CD8-positive, alpha-beta memory T cell (primary cell): ENCODE measurements at places on chromosomes 12 and 14. TPM values are rescaled to one million over a fixed set of nuclear protein-coding genes. Genes with fewer than 3 reads are reported as not detected.

Gene HOXC11
- total RNA-seq = not detected

Gene DIO2
- total RNA-seq = not detected

Gene TGFB3
- total RNA-seq = 2.8 TPM

Gene GZMB
- total RNA-seq = 2,724 TPM

Gene CAPZA3
- not detected for total RNA-seq

Gene MSI1
- 0.22 TPM for total RNA-seq

Gene TSPAN9
- 0.79 TPM for total RNA-seq

Gene SLC25A47
- total RNA-seq = not detected

Gene ADAM21
- 0.09 TPM for total RNA-seq

Gene RERG
- not detected for total RNA-seq

Gene TMEM263
- total RNA-seq = 22.7 TPM

Gene KRT8
- total RNA-seq = 0.46 TPM

Gene SART3
- total RNA-seq = 82.7 TPM

Gene FSCB
- total RNA-seq = not detected

DNA sequence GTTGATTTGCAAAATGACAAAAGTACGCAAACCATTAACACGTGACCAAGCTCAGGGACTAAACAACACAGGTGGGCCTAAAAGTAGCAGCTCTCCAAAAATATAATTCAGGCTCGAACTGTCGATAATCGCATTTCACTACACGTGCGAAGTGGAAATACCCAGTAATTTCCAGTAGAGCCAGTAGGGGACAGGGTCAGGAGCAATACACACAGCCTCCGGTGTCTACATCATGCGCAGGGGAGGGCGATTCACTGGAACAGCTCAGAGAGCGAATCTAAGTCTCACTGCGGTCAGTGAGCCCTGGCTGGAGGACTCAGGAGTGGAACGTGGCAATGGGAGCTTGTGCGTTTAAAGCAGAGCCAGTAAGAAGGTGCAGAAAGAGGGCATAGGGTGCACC, 40.4 kb downstream of the SETD3 start:
- no peak for DNase-seq

DNA sequence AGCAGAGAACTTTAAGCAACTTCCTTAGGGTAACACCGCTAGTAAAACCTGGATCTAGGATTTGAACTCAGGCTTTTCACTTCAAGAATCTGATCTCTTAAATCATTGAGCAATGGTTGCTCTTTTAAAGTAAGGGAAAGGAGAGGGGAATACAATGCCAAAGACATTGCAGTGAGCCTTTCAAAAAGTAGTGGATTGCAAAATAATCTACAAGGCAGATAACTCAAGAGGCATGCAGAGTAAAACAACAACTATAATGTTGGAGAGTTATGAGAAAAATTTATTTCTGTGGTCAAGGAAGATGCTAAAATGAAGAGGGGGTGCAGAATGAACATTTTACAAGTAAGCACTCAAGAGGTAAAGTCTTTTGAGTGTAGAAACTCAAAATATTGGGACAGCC, 432.6 kb downstream of the C12orf50 start:
- no peak for DNase-seq

DNA sequence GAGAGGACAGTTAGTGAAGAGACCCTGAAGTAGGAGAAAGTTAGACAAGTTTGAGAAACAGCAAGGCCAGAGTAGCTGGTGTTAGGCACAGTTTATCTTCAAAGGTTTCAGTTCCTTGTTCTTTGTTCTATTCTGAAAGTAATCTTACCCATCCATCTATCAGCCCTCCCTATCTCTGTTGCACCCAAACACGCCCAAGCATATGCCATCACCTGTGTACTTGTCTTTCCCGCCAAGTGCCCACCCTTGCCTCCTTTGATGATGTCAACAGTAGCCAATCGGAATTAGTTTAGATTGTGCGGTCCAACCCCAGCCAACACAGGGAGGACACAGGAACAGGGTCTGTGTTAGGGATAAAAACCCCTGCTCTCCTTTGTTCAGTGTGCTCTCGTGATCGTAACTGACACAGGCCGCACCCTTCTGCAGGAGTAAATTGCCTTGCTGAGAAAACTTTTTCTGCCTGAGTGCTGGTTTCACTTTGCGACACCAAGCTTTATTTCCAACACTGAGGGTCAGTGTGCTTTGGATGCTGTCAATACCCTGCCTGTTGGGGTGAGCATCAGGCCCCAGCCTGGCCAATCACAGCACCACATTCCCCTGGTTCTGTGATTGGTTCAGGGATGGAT, 4.7 kb upstream of the TMEM229B start:
- no peak for DNase-seq

DNA sequence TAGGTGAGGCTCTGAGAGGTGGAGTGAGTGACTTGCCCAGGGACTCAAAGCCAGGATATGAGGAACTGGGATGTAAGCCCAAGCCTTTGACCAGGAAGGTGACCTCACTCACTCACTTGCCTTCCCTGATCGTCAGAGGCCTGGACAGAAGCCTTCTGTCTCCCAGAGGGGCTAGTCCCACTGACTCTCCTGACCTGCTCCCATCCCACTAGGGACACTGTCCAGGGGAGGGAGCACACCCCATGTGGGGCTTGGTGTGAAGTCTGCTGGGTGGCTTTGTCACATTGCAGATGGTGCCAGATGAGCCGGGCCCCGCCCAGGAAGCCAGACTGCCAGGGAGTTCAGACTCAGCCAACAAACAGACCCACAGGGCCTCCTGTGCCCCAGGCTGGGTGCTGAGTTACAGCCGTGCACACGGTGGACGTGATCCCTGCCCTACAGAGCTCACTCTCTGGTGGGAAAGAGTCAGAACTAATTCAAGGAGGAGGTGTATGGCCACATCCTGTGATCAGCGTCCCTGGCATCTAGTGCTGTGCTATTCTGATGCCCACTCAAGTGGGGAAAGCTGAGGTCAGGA, 28.3 kb downstream of the MMAB start:
- DNase-seq = no peak

DNA sequence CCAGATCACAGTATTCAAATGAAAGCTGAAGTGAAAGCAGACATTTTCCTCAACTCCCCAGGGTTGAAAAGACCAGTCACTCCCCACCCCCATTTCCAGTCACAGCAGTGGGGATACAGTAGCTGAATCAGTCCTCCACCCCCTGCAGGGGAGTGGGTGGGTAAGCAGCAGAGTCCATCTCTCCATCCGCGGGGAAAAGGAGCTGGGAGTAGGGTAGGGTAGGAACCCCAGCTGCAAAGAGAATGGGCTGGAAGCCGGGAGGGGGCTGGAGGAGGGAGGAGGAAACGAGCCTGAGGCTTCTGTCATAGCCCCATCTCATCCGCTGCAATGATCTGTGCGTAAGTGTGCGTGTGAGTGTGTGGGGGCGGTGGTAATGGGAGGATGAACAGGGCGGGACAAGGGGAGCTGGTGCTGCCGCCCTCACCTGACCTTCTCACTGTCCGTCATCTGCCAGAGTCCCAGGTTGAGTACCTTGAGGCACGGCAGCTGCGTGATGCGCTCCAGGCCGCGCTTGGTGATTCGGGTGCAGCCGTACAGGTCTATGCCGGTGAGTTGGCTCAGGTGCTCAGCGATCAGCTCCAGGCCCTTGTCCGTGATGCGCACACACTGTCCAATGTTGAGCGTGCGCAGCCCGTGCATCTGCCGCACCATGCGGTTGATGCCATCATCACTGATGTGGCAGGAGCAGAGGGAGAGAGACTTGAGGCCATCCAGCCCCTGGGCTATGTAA, 1.8 kb downstream of the FBXL14 start:
- peak; percentile 81 for DNase-seq

- DNase-seq = no peak
Observed at GRCh38 chr14:30252151-30252550, 306.8 kb upstream of the G2E3 start.

DNA sequence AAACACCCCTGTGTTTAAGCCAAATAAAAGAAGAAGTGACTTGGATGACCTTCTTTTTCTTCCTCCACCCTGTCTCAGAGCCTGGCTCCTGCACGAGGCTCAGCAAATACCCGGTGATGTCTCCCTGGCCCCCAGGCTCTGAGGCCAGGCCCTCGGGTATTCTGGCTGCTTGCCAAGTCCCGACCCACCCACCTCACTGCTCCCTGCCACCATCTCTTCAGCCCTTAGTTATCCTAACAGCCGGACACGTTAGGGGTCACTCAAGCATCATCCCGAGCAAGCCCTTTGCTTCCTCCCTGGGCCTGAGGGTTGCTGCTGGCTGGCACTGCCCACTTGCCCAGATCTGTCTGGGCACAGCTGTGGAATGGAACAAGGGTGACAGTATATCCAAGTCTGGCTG, 7.2 kb downstream of the RPS6KL1 start:
- DNase-seq = no peak

DNA sequence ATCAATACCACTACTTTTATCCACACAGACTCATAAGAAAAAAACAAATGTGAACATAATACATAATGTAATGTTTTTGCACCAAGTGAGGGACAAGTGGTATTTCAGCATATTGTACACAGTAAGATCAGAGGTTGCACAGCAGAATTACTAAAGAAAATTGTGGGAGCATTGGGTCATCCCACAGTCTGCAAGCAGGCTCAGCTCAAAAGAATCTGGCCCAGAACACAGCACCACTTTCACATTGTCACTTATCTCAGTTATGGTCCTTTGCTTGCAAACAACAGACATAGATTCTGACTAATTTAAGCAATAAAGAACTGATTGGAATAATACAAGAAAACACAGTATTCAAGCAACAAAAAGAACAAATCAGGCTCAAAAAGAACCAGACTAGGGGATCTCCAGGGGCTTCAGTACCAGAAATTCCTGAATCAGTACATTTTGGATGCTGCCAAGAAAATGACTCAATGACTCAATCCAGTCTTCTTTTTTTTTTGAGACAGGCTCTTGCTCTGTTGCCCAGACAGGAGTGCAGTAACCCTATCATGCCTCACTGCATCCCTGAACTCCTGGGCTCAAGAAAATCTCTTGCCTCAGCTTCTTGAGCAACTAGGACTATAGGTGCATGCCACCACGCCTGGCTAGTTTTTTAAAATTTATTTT, 42.9 kb upstream of the EEA1 start:
- no peak for DNase-seq

DNA sequence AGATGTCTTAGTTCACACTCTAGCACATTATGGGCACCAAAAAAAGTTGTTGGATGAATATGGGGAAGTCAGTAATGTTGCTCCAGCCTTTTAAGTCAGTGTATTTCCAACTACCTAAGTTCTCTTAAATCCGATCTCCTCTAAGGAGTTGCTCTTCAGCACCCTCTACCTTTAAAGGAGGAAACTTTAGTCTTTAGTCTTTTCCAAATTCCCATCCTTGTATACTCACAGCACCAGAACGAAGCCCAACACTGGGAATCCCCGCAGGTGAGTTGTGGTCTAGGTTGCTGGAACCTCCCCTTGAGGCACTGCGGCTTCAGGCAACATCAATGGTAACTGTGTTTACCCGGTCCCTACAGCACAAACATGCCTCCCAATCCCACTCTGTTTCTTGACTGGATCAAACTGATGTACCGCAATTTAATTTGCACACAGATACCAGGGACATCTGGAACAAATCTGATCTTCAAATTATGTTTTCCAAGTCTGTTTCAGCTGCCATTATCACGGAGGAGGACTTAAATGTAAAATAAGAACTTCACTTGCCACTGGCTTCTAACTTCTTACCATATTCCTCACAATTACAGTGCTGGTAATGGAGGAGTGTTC, 179.0 kb downstream of the FOXN3 start:
- DNase-seq = no peak

DNA sequence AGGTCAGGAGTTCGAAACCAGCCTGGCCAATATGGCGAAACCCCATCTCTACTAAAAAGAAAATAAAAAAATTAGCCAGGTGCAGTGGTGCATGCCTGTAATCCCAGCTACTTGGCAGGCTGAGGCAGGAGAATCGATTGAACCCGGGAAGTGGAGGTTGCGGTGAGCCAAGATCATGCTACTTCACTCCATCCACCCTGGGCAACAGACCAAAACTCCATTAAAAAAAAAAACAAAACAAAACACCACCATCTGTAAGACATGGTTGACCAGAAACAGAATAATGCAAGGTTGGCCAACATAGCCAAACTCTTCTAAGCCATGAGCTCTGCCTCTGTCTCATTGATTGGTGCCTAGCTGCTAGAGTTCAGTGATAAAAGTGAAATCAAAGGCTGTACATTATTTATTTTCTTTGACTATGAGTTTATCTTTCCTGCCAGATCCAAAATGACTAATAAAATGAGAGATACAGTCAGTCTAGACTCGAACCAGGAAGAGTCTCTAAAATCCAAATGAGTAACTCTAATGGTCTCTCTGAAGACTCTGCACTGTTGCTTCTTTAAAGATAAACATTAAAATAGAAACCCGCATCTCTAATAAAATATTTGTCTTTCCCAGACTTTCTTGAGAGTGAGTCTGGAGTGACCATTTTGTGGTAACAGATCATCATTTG, 404.7 kb downstream of the DAD1 start:
- DNase-seq = no peak

DNA sequence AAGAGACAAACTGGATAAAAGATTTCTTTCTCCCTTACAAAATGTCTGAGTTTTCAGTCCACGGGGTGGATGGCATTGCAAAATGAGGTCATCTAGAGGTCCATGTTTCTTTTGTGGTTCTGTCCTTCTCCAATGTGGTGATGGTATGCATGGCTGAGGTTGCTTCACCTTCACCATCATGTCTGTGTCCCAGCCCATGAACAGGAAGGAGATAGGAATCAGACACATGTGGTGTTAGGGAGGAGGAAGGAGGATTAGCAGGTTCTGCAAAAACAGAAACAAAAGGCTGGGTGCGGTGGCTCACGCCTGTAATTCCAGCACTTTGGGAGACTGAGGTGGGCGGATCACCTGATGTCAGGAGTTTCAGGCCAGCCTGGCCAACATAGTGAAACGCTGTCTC, 11.0 kb upstream of the AEBP2 start:
- DNase-seq = no peak

- no peak for DNase-seq
Observed at GRCh38 chr12:57096099-57096572, 7.2 kb downstream of the NAB2 start.

DNA sequence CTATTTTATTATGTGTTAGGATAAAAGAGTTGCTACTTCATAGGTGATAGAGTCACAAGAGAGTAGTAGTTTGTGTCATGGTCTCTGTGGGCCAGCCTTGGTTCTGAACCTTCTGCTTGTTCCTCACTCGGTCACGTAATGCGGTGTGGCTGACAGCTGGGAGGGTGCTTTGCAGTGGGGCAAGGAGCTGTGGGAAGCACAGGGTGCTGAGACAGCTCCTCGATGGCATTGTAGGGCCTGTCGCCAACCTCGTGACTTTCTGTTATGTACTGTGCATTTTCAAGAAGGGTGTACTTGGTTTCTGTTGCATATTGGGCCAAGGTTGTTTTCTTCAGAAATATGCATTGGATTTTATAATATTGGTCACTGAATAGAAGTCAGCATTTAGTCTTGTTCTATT, 61.3 kb upstream of the RD3L start:
- no peak for DNase-seq

- DNase-seq = no peak
Observed at GRCh38 chr12:121050725-121051124, 11.7 kb upstream of the OASL start.

GRCh38 chr12:96343347-96343954, 56.8 kb downstream of the CDK17 start:
- DNase-seq = peak; percentile 48

DNA sequence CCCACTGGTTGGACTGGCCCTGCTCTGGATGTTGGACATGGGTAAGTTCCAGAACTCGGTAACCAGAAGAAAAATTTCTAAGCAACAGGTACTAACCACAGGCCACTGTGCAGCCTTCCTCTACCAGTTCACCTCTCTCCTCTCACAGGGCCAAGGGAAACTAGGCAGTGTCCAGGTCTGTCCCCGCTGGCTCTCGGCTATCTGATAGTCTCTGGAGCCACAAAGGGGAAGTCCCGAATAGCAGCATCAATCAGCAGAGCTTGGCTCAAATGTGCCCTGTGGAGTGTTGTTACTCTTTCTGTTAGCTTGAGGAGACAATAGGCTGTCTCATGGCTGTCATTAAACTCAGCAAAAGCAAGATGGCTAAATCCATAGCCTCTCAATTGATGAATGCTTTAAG, 73.2 kb downstream of the TSPAN11 start:
- DNase-seq = no peak
